Glomerular endothelial cell (primary cell): ENCODE measurements at places on chromosomes 6 and 20.

DNA sequence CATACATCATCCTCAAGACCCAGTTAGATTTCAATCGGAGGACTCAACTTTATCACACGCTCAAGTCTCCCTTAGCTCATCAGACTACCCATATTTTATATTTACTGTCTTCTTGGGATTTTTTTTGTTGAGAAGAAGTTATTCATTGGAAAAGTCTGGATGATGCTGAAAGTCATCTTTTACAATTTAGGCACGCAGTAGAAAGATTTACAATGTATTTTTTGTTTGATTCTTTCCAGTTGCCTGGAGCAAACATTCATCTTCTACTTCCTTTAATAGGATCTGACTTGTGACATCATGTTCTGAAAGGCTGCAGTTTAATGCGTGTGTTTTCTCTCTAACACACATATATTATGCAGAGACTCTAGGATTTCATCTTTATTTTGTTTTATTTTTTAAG lies 235.7 kb downstream of the DOK5 start:
- DNase-seq, result no peak

GRCh38 chr6:1311400-1312202 lies at the start of gene FOXQ1:
Gene FOXQ1, plus strand, starts transcription at chr6:1312098. Its CDS starts 607 bp downstream, at chr6:1312705.
- DNase-seq, result no peak

DNA sequence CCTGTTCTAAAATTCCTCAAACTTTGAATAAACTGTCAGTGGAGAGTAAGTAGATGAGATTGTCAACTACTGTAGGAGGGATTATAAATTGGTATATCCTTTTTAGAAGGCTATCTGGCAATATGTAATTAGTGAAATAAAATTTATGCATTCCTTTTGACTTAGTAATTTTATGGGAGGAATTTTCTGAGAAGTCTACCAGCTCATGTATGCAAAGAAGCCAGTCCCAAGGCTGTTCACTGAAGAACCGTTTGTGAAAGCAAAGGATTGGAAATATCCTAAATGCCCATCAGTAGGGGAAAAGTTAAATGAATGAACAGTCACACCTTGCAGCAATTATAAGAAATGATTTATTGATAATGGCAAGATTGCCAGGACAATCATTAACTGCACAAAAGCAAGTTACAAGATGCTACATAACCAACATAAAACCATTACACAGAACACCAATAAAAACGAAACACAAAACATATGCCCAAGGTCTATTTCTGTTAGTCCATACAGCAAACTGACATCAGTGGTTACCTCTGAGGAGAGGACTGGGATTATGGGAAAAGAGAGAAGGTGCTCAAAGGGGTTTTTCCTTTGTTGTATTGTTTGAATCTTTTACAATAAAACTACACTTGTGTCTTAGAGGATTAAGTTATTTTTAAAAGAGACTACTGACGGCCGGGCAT lies 4.6 kb upstream of the DSTN start:
- DNase-seq, result no peak

GRCh38 chr20:47263465-47264084 lies 92.9 kb downstream of the ZMYND8 start:
- no peak for DNase-seq

GRCh38 chr6:166989427-166990032 lies 9.7 kb upstream of the CEP43 start:
- no peak for DNase-seq

DNA sequence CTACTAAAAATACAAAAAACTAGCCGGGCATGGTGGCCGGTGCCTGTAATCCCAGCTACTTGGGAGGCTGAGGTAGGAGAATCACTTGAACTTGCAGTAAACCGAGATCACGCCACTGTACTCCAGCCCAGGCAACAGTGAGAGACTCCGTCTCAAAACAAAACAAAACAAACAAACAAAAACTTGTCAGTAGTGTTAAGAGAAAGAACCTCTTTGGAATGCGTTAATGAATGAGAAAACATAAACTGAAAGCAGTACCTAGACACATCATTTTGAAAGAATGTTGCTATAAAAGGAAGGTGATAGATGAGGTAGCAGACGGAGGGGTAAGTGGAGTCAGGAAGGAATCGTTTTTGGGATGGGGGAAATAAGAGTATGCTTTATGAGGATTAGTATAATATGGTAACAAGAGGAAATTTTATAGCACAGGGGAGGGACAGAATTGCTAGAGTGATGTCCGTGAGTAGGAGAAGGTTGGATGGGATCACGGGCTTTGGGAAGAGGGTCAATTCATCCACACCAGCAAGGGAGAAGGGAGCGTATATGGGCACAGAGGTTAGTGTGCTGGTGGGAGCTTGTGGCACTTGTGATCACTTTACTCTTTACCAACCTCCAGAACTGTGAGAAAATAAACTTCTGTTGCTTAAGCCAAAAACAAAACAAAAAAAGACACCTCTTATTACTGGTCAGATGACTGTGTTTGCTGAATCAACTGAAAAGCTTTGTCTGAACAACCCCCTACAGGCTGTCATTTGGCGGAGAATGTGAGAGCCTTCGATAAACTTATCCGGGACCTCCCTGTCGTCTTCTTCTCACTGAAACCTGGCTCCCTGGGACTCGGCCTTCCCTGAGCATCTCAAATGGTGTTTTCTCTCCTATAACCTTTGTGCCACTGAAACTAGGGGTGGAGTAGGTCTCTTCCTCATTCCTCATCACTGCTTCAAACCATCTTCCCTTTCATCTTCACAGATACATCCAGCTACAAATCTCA lies 48.9 kb upstream of the TFAP2A start:
- DNase-seq, result no peak

DNA sequence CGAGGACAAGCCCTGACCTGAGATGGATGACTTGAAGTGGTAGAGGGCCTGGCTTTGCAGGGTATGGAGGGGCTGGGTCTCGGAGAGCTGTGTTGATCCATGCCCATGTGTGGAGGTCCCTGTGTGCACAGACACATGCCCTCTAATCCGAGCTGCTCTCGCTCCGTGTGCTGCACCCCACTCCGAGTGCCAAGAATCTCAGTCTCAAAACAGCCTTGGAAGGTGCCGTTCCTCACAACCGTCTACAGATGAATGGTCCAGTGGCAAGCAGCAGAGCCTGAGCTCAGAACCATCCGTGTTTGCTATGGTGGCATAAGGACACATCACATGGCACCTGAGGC lies 92.4 kb downstream of the RAMACL start:
- no peak for DNase-seq

GRCh38 chr6:119283214-119283613 lies 66.3 kb downstream of the MAN1A1 start:
- DNase-seq, result no peak

GRCh38 chr6:22343864-22344263 lies 47.0 kb upstream of the PRL start:
- DNase-seq, result no peak

DNA sequence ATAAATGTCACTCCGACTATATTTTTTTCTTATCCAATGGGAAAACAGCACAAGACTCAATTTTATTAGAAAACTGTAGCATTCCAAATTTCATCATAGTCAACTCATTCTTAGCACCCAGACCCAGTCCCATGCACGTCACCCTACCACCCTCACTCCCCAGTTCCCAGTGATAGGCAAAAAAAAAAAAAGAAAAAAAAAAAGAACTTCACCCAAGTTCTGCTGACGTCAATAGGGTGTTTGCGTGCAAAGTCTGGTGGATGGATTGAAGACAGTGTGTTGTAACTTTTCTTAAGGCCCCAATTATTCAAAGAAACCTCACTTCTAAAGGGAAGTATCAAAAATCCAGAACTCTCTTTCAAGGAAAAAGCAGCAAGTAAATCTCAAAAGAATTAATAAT lies 213.9 kb upstream of the PRDM1 start:
- no peak for DNase-seq

DNA sequence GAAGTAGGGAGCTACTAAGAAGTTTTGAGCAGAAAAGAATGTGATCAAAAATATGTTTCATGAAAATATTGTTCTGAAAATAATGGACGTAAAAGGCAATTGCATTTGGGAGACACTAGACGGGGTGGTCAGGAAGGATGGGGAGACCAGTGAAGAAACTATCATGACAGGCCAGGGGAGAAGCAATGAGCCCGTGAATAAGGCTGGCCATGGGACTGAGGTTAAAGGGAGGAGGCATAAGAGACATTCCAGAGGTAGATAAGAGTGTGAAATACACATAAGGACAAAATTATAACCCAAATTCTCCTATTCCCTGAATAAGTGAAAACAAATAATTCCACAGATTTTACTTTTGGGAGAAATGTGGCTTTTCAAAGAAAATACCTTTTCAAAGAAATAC lies 51.7 kb downstream of the MARCKS start:
- no peak for DNase-seq
